H1 (cell line): ENCODE measurements at places on chromosomes 16 and 17. TPM values are rescaled to one million over a fixed set of nuclear protein-coding genes. Genes with fewer than 3 reads are reported as not detected.

Gene FBXL19
- total RNA-seq = 72.2 and 74.8 TPM in 2 replicates

- DNase-seq = no peak
Measured at GRCh38 chr16:54921206-54921824, 9.3 kb upstream of the IRX5 start.

DNA sequence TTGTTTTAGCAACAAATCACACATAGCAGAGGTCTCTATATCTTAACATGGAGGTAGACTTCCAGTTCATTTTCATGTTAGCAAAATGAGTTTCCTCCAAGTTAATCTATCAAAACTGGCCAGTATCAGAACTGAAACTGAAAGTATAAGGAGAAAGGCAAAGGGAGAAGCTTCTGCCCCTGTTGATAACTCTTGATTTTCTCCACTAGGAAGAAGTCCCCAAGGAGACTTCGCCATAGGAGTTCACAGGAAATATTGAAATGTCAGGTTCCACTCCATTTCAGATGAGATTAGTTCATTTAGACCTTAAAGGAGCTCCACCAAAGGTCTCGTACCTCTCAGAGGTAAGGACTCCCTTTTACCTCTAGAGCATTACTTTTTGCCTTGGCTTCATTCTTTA is 1.2 kb upstream of the OGFOD3 start:
- no peak for DNase-seq

DNA sequence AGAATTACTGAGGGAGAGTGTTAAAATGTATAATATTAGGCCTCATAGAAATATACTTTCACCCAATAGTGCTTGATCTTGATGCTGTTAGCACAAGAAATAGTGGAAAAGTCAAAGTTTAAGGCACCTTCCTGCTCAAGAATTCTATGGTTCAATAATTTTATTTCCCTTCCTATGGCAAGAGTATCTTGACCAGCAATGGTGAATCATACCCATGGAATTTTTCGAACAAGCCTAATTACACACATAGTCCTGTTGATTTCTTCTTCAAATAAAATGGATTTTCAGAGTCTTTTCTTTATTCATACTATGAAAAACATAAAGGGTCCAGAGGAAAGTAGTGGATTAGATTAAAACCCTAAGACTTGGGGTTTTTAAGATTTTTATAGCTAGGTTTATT is 810.6 kb downstream of the CDH11 start:
- no peak for DNase-seq

DNA sequence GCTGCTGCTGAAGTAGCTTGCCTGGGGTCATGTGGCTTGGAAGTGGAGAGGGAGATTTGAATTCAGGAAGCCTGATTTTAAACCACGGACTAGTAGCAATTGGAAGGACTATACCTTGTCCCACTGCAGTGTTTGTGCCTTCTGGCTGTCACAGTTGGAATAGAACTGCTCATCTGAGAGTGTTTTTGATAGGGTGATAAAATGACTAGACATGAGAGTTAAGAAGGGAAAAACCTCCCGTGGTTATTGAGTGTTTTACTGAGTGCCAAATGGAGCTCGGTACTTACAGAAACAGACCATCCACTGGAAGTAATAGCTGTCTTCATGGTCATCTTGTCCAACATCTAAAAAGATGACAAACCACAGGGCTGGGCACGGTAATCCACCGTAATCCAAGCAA is 70.4 kb downstream of the MSI2 start:
- DNase-seq = no peak
